Liver (tissue), 10 donors: ENCODE measurements at places on chromosomes 4 and X. TPM values are rescaled to one million over a fixed set of nuclear protein-coding genes. Genes with fewer than 3 reads are reported as not detected.

DNA sequence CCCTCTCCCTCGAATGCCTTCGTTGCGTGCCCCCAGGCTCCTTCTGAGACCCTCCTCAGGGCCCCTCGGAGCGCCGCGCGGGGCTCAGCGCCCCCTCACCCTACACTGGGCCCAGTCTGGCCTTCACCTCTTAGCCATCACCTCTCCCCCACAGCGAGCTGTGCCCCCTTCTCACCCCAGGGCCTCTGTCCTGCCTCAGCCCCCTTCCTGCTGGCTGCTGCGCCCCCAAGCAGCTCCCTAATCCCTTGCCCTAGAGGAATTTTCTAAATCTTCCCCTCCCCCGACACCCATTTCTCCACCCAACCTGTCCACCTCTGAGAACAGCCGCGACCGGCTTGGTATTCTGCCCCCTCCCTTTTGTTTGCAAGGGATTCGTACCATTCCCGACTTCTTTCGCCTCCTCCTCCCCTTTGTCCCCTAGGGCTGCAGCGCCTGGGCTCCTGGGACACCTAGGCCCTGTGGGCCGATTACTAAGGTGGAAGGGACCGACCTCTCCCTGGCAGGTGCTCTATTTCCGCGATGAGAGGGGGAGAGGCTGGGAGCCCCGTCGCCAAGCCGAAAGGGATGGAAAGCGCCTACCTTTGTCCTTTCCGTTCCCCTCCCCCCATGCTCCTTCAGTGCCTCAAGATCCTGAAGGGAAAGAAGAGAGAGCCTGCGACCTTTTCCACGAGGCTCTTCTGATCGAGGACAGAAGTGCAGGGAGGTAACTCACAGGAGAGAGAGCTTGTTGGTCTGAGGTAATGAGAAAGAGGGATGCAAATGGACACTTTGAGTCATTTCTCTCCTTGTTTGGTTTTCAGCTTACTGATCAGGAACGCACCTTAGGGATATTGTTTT is 10.9 kb downstream of the DLG3 start:
- no peak for DNase-seq

DNA sequence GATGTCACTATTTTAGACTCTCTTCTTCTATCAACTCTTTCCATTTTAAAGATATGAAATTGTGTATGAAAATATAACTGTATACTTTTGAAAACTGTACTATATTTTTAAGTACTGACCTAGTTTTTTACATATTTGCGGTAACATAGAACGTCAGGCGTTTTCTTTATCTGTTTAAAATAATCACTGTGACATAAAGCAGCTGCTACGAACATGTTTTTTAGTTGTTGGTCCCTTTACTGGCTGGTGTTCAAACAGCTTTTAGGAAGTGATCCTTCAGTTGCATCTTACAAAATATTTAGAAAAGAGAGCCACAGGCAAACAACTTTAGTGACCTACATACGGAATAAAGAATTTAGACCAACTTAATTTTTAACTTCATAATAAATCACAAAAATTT is 73.1 kb downstream of the METTL14 start:
- DNase-seq: no peak

DNA sequence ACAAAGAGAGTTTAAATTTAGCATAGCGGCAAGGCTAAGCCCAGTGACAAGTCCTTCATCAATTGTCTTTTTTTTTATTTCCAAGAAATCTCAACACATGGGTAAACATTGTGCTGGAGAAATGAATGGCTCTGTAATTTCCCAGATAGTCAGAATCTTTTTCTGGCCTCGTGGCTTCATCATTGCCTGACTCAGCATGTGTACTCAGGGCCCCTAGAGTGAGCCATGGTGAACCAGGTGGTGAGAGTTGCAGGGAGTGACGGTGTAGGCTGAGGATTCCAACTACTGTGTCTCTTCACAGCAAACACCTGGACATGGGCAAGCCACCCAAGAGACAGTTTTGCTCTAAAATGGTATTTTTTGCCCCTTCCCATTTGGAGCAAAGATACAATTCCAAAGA is 43.1 kb upstream of the UCP1 start:
- DNase-seq: no peak

The C4orf51 gene
- not detected for total RNA-seq

- DNase-seq: no peak
Measured at GRCh38 chr4:7857238-7857701, 82.4 kb downstream of the AFAP1 start.

- no peak for DNase-seq
Measured at GRCh38 chr4:140816806-140817510, 60.8 kb upstream of the TBC1D9 start.

- DNase-seq: no peak
Measured at GRCh38 chr4:15719506-15719905, 16.6 kb downstream of the BST1 start.

DNA sequence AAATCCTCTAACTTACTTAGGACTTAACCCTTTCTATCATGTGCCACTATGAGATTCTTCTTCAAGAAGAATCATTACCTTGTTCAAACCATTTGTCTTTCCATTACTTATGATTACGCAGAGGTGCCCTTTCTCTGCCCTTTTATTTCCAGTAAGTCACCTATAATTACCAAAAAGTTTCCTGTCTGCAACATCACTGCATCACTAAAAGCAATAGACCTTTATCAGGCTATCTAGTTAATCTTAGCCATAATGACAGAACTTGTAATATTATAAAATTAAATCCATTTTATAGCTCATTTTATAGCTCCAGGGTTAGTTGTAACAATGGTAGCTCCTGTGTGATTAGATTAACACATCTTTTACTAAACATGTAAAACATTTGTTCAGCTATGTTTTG is 673.6 kb upstream of the PITX2 start:
- DNase-seq: no peak

GRCh38 chr4:142598132-142598531 is 248.0 kb downstream of the INPP4B start:
- DNase-seq: no peak
